CD4-positive, alpha-beta T cell treated with Interleukin-6 for 4 hours (primary cell): ENCODE measurements at places on chromosomes 5 and 9.

GRCh38 chr5:9715891-9716335 lies 85.8 kb upstream of the TAS2R1 start:
- no peak for DNase-seq

DNA sequence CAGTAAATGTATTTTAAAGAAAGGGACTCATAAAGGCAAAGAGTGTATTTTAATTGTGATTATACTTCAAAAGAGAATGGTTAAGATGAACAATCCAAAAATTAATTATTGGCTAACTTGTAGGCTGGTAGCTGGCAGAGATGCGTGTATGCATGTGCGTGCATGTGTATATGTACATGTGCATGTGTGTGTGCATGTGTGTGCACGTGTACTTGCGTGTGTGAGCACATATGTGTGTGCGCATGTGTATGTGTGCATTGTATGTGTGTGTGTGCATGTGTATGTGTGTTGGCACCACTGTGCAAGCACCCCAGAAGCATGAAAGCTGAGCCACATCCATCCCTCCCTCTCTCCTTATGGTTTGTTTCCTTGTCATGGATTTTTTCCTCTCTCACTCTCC lies 83.0 kb upstream of the SLC1A3 start:
- no peak for DNase-seq

DNA sequence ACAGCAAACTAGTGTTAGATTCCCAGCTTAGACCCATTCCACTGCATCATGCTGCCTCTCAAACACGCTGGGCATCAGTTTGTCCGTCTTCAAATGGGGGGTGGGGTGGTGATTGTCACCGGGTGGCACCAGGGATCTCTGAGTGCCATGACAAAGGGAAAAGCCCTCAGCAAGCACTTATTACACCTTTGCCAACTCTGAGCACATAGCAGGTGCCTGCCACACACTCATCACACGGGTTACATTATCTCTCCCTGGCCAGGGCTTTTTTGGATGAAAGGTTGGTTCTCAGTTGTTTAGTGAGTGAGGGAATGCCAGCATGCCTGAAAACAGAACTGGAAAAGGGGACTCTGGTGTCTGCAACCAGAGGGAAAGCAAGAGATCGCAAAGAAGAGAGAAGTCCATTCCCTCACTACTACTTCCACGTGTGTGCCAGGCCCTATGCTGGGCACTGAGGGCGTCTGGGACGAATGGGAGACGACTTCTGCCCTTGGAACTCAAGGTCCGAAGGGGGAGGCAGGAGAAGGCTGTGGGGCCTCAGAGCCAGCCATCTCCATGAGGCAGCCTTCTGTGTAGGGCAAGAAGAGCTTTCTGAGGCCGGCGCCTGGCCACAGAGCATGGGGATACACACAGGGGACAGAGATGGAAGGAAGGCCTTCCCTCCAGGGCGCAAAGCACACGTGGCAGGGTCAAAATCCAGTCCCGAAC lies 48.9 kb downstream of the PAX5 start:
- DNase-seq = no peak

GRCh38 chr5:163727028-163727427 lies 221.6 kb downstream of the MAT2B start:
- DNase-seq = no peak

GRCh38 chr5:139760066-139761056 lies 35.2 kb upstream of the PSD2 start:
- DNase-seq = no peak

DNA sequence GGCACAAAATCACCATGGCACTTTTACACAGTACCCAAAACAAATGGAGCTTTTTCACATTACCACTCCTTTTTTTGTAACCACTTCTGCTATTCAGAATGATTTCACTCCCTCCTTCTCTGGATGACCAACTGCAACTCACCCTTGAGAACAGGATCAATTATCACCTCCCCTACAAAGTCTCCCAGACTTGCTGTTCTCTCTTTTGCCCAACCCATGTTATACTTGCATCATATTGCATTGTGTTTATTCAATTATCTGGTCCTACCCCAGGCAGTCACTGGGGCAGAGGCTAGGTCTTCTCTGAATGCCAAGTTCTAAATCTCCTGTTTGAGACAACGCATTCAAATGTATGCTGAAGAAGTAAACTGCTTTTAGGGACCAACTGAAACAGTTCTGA lies 96.0 kb downstream of the GPR21 start:
- no peak for DNase-seq

- no peak for DNase-seq
Observed at GRCh38 chr5:175655411-175655810, 2.5 kb upstream of the HRH2 start.

DNA sequence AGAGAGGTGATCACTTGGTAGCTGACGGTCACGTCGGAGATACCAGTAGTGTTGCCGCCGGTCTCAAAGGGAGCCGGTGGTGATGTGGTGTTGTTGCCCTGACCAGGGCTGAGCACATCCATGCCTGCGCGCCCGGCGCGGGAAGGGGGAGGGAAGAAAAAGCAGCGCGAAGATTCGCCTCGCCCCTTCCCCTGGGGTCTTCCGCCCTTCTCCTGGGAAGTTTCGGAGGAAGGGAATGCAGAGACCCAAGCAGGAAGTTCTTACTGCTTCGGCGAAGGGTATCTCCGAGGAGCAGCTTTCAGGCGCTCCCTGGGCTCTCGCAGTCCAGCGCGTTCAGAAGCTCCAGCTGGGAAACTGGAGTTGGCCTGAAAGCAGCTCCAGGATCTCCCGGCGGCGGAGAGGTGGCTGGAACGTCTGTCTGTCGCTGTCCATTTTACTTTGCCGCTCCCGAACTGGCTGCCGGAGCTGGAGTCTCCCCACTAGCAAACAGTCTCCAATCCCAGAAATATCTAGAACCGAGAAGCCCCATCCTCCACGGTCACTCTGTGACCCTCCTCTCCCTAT lies 565 bp downstream of the HTR1A start:
- no peak for DNase-seq

GRCh38 chr5:141557681-141558136 lies 61.1 kb downstream of the DIAPH1 start:
- peak; percentile 80 for DNase-seq

GRCh38 chr9:36728651-36729520 lies 156.2 kb downstream of the MELK start:
- DNase-seq = peak; percentile 66

GRCh38 chr9:73742412-73742811 lies 590.7 kb downstream of the ANXA1 start:
- no peak for DNase-seq

DNA sequence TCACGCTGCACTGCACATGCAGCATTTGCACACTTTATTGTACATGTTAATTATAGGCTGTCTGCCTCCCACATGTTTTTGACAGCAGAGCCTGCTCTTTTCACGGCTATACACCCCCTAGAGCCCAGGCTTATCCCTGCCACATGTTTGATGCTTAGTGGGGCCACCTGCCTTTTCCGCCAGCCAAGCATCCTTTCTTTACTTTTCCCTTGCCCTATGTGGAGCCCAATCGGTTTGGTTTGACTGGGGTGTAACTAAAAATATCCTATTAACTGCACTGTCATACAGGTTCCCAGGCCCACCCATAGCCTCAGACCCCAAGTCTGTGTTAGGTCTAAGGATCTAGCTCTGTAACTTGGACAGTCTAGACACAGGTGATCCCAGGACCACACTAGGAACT lies 18.9 kb upstream of the S1PR3 start:
- DNase-seq = no peak

GRCh38 chr5:152358861-152359568 lies 46.1 kb downstream of the NMUR2 start:
- DNase-seq = no peak

GRCh38 chr9:134371731-134372130 lies 45.5 kb downstream of the RXRA start:
- no peak for DNase-seq

DNA sequence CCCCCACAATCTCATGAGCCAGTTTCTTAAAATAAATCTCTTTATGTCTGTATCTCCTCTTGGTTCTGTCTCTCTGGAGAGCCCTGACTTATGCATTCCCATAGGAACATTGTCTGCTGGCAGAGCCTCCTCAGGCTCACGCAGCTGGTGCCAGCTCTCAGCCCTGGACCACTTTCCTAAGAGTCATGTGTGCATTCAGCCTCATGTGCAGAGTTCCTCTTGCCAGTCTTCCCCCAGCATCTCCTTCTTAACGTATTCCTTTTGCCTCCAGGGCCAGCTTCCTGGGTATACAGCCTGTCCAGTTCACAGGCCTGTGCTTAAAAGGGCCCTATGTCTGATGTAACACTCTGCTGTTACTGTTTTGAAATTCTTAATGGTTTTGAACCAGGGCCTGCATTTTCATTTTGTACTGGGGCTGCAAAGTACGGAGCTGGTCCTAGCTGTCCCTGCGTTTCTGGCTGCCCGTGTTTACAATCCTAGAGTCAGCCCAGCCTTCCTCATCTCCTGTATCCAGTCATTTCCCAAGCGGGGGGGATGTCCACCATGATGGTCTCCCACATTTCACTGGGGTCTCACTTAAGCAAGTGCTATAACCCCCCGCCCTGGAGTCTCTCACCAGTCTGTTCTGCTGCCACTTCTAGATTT lies 18.1 kb downstream of the ANKRD33B start:
- DNase-seq = no peak

DNA sequence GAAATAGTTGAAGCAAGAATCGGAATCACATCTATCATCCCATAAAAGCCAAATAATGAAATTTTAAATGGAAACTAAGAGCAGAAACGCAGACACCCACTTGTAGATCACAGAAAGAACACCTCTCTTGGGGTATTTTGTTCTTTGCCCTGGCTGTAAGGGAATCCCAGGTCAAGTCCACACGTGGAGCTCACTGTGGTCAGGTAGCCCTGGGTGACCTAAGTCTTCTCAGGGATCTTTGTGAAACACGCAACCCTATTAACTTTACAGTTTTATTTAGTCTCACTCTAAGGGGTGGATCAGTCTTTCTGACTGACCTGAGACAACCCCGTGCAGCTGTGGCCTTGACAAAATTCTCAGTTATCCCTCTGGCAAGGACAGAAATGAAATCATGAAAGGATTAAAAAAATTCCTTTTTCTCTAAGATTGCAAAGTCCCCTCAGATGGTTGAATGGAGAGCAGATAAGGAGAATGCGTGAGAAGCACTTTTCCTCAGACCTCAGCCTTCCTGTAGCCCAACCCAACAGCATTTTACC lies 111.6 kb downstream of the NREP start:
- DNase-seq = no peak

DNA sequence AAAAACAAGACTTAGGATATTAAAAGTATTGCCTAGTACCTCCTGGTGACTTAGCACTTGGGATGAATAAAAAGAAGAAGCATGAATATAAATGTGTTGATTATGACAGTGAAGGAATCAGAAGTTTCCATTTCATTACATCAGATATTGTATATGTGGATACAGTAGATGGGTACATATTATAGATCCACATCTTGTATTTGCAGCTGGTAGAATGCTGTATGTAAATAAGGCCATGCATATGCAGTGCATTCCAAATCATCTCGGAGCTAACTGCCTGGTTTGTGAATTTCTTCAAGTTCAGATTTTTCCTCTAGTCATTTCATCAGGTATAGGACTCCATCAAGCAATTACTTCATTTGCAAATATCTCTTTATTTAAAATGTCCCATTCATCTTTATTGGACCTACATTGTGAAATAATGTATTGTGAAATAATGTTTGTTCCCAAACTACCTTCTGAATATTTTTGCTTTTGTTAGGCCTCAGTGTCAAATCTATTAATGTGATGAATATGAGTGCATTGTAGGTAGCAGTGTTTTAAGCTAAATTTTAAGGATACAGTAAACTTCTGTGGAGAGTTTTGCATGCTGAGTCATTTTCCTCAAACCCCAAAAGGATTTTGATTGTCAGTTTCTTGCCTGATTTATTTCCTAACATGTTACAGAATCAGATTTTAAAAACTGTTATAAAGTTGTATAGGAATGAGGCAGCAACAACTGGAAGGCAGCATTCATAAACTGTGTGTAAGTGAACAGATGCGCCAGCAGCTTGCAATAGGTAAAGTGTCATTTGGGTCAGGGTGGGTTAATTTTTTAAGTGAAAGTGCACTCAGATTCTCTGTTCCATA lies 370.8 kb upstream of the RIOK2 start:
- no peak for DNase-seq

GRCh38 chr5:55923177-55923771 lies 71.5 kb downstream of the IL6ST start:
- DNase-seq = peak; percentile 36

- no peak for DNase-seq
Observed at GRCh38 chr9:115456515-115456914, 338.6 kb upstream of the TNC start.

DNA sequence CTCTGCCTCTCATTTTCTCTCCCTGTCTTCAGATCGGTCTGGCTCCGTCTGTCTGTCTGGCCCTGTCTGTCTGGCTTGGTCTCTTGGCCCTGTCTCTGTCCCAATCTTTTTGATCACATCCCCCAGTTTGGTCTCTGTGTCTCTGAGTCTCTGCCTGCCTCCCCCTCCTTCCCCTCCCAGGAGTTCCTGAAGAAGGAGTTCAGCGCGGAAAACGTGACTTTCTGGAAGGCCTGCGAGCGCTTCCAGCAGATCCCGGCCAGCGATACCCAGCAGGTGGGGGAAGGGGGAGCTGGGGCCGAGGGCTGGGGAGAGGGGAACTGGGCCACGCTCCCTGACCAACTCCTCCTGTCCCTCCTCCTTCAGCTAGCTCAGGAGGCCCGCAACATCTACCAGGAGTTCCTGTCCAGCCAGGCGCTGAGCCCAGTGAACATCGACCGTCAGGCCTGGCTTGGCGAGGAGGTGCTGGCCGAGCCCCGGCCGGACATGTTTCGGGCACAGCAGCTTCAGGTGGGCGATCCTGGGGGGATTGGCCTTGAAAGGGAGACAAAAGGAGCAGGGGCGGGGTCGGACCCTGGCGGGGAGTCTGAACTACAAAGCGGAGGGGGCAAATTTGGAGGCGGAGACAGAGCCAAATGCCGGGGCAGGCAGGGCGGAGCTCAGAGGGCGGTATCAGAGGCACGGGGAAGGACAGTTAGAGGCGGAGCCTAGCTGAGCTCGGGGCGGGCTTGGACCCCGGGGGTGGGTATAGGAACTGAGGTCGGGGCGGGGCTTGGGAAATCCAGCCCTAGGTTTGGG lies 9.0 kb downstream of the RGS14 start:
- DNase-seq = no peak

GRCh38 chr5:22611327-22611726 lies 241.8 kb downstream of the CDH12 start:
- no peak for DNase-seq

DNA sequence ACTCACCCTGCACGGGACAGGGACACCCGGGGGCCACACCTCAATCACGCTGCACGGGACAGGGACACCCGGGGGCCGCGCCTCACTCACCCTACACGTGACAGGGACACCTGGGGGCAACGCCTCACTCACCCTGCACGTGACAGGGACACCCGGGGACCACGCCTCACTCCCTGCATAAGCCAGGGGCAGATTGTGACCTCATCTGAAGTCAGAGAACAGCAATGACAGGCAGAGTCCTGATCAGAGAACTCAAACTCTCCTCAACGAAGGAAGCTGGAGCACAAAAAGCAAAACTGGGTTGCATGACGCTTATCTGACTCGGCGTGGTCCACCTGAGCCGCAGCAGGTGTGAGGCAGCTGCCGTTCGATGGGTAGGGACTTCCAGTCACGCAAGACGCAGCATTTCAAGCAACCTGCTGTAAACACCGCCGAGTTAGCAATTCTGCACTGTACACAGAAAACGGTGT lies 3.2 kb downstream of the TERT start:
- no peak for DNase-seq

GRCh38 chr5:93735378-93735777 lies 6.0 kb downstream of the POU5F2 start:
- DNase-seq = no peak

GRCh38 chr9:98378794-98379193 lies 123.3 kb upstream of the TBC1D2 start:
- no peak for DNase-seq

- peak; percentile 67 for DNase-seq
Observed at GRCh38 chr5:59036274-59036961, 453.5 kb downstream of the RAB3C start.

GRCh38 chr9:3385871-3386270 lies 139.9 kb downstream of the RFX3 start:
- DNase-seq = peak; percentile 35
